ENCODE measurements at places on chromosomes 1 and 21.

DNA sequence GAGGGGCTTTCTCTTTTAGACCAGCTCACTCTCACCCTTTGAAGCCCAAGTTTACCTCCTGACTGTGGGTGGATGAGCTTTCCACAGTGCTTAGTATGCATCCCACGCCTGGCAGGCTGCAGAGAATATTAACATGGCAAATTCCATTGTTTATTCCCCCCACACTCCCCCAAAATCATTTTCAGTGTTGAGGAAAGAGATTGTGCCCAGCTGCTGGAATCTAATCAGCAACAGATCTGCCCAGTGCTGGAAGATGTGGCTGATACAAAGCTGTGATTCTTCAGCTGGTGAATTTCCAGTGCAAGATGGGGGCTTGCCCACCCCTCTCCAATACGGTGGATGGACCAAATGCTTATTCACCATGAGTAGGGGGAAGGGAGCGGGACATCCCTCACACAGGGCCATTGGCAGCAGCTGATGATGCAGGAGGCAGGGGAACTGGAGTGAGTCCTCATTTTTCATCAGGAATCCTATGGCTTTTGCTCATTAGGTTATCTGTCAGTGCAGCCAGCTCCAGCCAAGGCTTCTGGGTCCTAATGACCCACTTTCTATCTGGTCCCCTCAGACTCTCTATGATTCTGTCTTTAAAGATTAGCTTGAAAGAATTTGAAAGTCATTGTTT lies 39.7 kb upstream of the KCNA3 start:
- DNase-seq = no peak

GRCh38 chr1:54557671-54558355 lies 9.8 kb downstream of the ACOT11 start:
- DNase-seq = no peak

GRCh38 chr1:9311029-9311428 lies 18.3 kb downstream of the SPSB1 start:
- DNase-seq = no peak

- DNase-seq = no peak
These were observed 7.0 kb downstream of the RD3 start for GRCh38 chr1:211484755-211485479.

GRCh38 chr1:12088607-12089006 lies 25.5 kb downstream of the TNFRSF8 start:
- DNase-seq = no peak

DNA sequence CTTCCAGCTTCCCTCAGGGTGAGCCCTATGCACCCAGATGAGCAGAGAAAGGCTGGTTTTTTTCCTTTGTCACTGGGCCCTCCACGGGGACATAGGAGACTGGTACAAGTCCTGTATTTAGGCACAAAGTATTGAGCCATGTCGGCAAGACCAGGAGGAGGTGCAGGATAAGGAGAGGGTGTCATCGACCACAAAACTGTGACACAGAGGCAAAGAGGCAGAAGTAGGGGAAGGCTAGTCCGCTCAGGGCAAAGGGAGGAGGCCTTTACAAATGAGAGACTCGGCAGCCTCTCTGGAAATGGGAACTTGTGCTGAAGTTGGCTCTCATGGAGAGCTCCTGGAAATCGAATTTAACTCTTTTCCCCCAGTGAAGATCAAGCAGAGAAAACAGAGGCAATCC lies 70.7 kb upstream of the CAMK1G start:
- peak; percentile 24 for DNase-seq

DNA sequence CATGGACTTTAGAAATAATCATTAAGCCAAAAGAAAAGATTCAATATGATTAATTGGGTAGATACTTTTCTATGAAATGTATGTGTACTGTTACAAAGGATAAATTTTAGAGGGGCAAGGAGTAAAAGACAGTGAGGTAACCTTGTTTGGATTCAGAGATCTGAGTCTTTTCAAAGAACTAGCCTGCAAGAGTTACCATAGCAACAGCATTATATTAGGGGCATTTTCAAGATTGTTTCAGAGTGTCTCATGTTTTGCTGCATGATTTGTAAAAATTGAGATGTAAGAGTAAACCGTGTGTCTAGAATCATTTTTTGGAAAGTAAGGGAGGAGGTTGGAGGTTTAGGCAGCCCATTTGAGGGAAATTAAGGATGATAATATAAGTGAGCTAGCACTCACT lies 70.6 kb upstream of the KIAA1614 start:
- peak; percentile 33 for DNase-seq

DNA sequence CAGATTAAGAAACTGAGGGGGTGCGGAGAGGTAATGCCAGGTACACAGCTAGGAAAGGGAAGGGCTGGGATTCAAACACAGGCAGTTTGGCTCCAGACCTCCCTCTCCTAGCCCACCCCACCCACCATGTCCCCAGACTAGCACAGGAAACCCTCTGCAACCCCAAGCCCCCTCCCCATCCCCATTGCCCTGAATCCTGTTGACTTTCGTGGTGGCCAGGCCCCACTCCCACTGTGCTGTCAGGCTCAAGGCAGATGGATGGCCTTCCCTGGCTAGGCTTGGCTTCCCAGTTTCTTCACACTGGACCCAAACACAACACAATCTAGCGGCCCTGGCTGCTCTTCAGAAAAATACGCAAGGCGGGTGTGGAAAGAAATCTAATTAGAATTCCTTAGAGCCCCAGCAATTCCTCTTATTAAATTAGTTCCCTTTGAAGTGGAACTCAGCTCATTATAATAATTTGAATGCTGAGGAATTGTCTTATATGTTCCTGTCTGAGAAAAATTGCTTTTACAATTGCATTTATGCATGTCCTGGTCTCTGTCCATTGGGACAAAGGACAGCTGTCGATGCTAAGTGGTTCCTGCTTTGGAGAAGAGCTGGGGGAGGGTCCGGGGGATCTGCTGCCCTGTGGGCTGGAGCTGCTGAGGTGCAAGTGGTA lies 97.4 kb downstream of the SYF2 start:
- DNase-seq = no peak

DNA sequence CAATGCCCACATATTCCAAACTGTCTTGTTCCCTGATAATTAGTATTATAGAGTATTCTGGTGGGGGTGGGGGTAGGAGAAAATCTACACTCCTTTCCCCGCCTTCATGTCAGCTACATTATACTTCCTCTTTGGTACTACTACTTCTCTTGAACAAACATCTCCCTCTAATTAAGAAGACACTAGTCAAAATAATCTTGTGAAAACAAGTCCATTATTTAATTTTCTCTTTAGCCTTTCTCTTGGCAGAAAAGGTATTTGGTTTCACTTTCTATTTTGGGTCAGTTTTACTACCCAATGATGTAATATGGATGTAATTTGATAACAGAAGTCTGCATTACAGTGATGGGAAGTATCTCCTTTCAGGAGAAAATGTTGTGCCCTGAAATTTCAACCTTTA lies 22.5 kb downstream of the NTMT2 start:
- peak; percentile 50 for DNase-seq

DNA sequence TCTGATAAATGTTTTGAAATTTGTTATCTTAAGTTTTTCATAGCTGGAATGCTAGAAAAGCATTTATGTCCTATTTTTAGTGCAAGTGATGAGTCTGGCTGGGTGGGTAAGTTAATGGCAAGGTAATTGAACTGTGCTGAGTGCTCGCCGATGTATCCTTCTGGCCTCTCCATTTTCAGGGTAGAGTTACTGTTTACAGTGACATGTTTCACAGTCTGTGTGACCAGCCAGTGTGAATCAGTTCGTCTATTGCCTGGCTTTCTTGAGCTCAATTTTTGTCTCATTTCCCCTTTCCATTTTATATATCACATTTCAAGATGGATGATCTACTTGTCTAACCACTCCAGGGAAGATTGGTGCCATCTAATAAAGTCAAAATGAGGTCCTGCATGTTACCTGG lies 44.1 kb downstream of the ITSN1 start:
- DNase-seq = no peak

DNA sequence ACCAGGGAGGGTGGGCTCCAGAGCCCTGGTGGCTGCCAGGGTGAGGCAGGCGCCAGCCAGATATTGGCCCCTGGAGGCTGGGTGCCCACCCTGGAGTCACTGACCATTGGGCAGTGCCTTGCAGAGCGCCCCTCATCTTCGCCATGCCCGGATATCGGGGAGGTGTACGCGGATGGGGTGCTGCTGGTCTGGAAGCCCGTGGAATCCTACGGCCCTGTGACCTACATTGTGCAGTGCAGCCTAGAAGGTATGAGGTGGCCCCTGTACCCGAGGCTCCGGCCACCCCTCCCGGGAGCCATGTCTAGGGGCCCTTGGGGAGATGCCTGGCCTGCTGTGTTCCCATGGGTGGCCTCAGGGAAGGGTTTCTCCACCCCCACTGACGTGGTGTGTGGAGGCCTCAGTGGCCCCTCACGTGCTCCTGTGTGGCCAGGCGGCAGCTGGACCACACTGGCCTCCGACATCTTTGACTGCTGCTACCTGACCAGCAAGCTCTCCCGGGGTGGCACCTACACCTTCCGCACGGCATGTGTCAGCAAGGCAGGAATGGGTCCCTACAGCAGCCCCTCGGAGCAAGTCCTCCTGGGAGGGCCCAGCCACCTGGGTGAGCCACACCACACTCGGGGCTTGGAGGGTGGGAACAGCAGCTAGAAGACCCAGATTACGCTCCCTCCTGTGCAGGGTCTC lies 30.9 kb downstream of the TRIM11 start:
- no peak for DNase-seq

Measured in HCEC 1CT (cell line).